Spinal cord (tissue), 10 donors: ENCODE measurements at places on chromosomes 13 and 19. TPM values are rescaled to one million over a fixed set of nuclear protein-coding genes. Genes with fewer than 3 reads are reported as not detected.

Gene CYP4F2
- polyA plus RNA-seq: 0.59 TPM

Gene ZNF726
- polyA plus RNA-seq: 6.7 TPM

Gene ATP7B
- polyA plus RNA-seq: 13.0 TPM

Gene TNNI3
- 5.5 TPM for polyA plus RNA-seq

Gene PSG7
- 1.0 TPM for polyA plus RNA-seq

Gene LYL1
- polyA plus RNA-seq: 7.7 TPM

Gene GARIN5A
- polyA plus RNA-seq: 14.1 TPM

Gene ACTL9
- not detected for polyA plus RNA-seq

Gene AMER2
- polyA plus RNA-seq: 40.1 TPM

Gene CEACAM7
- not detected for polyA plus RNA-seq

Gene OR7C1
- polyA plus RNA-seq: 0.14 TPM

Gene SELENOV
- polyA plus RNA-seq: 0.54 TPM

Gene CYP4F8
- 0.08 TPM for polyA plus RNA-seq

Gene MUC16
- polyA plus RNA-seq: not detected

Gene SGCG
- 1.2 TPM for polyA plus RNA-seq

Gene TEX26
- 1.9 TPM for polyA plus RNA-seq

Gene MEDAG
- polyA plus RNA-seq: 1.4 TPM

Gene DHDH
- 4.6 TPM for polyA plus RNA-seq
